Stimulated activated CD4-positive, alpha-beta T cell treated with anti-CD3 and anti-CD28 coated beads, Interleukin-1b, Interleukin-23, amount 100 ng/mL, for 1 hour (primary cell): ENCODE measurements at places on chromosomes 12 and 14.

DNA sequence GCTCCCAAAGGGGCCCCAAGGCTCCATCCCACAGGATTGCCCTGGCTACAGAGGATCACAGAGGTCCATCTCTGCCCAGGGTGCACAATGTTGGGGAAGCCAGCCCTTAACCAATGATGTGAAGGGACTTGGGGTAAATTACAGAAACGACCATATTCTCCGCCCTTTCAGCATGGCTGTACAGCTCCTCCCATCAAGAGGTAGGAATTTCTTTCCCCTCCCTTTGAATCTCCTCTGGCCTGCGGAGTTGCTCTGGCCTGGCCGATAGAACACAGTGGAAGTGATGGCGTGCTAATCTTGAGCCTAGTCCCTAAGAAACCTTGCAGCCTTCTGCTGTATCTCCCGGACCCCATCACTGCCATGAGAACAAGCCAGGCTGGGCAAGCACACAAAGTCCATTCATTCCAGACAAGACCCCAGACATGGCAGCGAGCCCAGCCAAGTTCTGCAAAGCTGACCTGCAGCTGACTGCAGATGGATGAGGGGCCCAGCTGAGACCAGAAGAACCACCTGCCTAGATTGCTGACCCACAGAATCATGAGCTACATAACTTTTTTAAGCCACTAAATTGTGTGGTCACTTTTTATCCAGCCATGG, 6.9 kb upstream of the IFI27 start:
- no peak for DNase-seq

GRCh38 chr12:110005319-110005973, 6.2 kb downstream of the ANKRD13A start:
- no peak for DNase-seq

DNA sequence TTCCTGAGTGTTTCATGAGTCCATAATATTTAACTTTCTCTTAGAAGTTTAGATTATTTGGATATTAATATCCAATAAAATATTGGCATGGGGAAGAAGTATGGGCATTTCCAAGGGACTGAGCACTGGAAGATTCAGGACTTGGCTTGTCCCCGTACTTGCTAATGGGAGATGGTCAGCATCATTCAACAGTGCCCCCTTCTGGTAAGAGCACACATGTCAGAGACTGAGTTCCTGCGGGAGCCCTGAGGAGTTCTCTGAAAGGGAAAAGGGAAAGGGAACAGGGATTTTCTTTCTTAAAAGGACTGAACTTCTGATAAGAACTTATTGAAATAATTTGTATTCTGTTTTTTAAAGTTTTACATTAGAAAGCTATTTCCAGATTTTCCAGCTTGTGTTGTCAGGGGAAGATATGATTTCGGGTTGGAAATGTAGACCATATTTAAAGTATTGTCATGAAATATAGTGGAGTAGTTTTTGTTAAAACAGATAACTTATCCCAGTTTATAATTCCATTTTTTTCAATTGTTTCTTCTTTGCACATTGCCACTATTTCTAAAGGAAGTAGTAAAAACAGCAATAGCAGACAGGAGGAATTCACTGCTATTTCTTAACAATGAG, 59.8 kb upstream of the C12orf71 start:
- DNase-seq = no peak

GRCh38 chr14:99055816-99056215, 216.2 kb downstream of the BCL11B start:
- DNase-seq = no peak

DNA sequence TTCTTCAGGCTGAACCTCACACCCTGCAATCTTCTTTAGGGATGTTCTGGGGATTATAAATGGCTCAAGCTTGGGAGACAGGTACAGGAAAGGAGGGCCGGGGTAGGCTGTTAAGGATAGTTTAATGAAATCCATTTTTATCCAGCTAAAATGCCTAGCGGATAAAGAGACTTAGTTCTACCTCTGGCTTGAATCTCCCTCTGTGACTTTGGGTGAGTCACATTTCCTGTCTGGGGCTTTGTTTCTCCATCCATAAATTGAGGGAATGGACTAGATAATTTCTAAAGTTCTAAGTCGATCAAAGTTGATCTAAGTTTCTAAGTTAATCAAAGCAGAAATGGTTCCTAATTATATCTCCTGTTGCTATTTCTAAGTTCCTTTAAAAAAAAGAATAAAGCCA, 319.6 kb upstream of the E2F7 start:
- no peak for DNase-seq

DNA sequence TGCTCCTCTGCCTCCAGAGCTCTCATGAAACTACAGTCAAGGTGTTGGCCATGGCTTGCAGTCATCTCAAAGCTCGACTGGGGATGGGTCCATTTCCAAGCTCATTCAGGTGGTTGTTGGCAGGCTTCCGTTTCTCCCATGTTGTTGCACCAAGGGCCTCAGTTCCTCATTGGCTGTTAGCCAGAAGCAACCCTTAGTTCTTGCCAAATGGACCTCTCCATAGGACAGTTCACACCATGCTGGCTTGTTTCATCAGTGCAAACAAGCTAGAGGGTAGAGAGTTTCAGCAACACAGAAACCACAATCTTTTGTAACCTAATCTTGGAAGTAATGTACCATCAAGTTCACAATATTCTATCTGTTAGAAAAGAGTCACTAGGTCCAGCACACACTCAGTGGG, 22.7 kb upstream of the PPM1A start:
- no peak for DNase-seq

GRCh38 chr14:51682411-51682810, 30.7 kb downstream of the FRMD6 start:
- DNase-seq = no peak
